ENCODE measurements at places on chromosomes 3 and 15.
A peak's percentile ranks its signal among the peaks of the same experiment; 100 is the strongest.

- DNase-seq = no peak
These were observed 47.2 kb upstream of the KY start for GRCh38 chr3:134697830-134698689.

DNA sequence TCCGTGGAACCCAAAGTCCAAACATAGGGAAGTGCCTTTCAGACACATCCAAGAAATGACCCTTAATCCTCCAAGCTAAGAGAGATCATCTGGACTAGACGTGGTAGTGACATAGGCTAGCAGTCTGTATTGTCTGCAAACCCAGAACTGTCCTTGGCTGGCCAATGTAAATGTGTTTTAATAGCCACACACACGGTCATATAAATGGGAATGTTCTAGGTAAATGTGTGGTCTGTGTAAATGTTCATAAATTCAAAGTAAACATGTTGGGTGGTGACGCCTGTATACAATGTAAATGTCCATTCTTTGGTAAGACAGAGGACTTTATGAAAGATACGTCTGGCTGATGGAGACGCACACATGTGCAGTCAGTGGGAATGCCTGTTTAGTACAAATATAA is 16.3 kb upstream of the LINGO1 start:
- DNase-seq = no peak

- no peak for DNase-seq
These were observed 23.0 kb upstream of the DNAJC13 start for GRCh38 chr3:132394320-132394719.

- peak; percentile 87 for DNase-seq
These were observed 842 bp downstream of the PCCB start for GRCh38 chr3:136250903-136251460.

- peak; percentile 81 for DNase-seq
These were observed 163.9 kb downstream of the THSD4 start for GRCh38 chr15:71278989-71279756.

GRCh38 chr3:33602829-33603228 is 115.2 kb downstream of the CLASP2 start:
- DNase-seq = no peak

GRCh38 chr3:13657660-13658435 is 108.9 kb downstream of the FBLN2 start:
- DNase-seq = peak; percentile 8

- no peak for DNase-seq
These were observed 1.4 kb downstream of the PCCB start for GRCh38 chr3:136251511-136251910.

GRCh38 chr15:83476066-83476465 is 28.9 kb downstream of the SH3GL3 start:
- no peak for DNase-seq

DNA sequence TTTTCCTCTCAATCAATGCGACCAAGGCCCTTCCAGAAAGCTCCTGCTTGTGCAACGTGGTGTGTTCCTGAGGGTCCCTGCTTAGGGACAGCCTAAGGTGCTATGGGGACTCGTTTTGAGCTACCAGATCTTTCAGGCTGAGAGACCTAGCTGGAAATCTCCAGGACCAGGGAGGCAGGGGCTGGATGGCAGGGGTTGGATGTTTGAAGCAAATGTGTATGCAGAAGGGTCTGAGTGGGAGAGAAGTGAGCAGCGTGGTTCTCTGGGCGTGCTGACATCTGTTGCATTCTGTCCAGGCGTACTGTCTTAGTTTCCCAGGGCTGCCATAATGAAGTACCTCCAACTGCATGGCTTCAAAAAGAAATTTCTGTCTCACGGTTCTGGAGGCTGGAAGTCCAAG is 31.7 kb upstream of the SLCO2A1 start:
- DNase-seq = no peak

DNA sequence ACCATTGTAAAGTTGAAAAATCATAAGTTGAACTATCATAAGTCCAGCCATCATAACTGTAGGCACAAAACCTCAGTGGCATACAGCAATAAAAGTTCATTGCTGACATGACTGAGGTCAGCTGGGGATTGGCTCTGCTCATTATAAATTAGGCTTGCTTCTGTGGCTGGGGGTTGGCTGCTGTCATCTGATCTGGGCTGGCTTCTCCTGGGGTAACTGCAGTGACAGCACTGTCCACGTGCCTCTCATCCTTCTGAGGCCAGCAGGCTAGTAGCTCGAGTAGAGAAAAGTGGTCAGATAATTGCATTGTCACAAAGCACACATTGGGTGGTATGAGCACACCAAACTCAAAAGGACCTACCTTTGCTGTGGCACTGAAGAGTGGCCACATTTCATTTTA is 31.3 kb downstream of the CMTM7 start:
- DNase-seq = no peak

- peak; percentile 28 for DNase-seq
These were observed 597 bp upstream of the CAMK1 start for GRCh38 chr3:9770276-9770812.

- peak; percentile 40 for DNase-seq
These were observed 6.3 kb upstream of the GTPBP8 start for GRCh38 chr3:112984485-112984884.

GRCh38 chr15:72195101-72195511 is 2.5 kb downstream of the GRAMD2A start:
- no peak for DNase-seq

GRCh38 chr15:64058279-64058678 is 12.0 kb upstream of the DAPK2 start:
- no peak for DNase-seq

- no peak for DNase-seq
These were observed 222.0 kb downstream of the P3H2 start for GRCh38 chr3:189898559-189899153.

DNA sequence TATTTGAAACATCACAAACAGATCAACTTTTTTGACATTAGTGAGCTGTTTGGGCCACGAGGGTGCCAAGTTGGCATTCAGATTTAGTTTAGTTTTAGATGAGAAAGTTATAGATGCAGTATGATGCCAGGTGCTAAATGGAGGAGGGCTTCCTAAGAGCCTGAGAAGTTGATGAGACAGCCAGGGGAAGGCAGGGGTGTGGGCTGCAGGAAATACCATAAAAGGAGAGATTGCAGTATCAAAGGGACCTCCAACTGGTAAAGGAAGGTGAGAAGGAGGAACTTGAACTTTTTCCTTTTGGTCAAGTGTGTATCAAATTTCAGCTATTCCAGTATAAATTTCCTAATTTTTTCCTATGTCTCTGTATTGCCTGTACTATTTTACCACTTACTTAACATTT is 2.0 kb upstream of the TNIK start:
- no peak for DNase-seq

DNA sequence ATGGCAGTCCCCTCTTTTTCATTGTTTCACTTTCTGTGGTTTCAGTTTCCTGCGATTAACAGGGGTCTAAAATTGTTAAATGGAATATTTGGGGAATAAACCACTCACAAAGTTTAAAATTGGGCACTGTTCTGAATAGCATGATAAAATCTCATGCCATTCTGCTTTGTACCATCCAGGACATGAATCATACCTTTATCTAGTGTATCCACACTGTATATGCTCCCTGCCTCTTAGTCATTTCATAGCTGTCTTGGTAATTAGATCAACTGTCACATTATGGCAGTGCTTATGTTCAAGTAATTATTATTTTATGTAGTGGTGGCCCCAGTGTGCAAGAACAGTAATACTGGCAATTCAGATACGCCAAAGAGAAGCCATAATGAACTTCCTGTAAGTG is 734.5 kb downstream of the ZPLD1 start:
- DNase-seq = no peak

DNA sequence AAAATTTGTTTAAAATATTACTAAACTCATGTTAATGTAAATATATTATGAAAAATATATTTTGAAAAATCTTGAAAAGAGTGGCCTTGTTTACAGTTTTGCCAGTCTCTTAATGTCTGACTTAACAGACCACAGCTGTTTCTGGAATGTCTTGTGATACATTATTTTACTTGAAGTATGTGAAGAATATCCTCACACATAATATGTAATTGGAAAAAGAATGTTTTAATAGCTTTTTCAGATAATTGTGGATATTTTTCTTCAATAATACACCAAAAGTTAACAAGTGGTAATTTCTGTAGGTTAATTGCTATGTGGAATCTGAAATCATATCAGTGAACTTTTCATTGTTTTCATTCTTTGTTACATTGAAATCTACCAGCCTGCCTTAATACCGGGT is 101.3 kb downstream of the UBE2E2 start:
- DNase-seq = no peak

GRCh38 chr3:117253636-117254035 is 544.1 kb downstream of the TUSC7 start:
- no peak for DNase-seq

DNA sequence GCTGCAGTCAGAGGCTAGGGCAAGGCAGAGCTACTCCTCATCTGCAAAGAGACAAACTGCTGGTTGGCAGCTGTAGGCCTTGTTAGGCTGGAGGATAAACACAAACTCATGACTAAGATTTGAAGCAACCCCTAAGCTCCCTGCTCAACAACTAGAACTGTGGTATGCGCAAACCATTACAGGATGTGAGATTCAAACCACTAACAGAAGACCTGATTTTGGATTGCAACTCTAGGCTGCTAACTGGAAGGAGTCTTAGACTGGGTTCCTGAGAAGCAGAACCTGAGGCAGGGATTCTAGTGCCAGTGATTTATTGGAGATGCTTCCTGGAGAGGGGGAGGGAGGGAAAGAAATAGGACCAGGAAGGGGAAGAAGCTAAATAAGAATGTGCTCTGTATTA is 22.5 kb downstream of the CCR4 start:
- DNase-seq = no peak

DNA sequence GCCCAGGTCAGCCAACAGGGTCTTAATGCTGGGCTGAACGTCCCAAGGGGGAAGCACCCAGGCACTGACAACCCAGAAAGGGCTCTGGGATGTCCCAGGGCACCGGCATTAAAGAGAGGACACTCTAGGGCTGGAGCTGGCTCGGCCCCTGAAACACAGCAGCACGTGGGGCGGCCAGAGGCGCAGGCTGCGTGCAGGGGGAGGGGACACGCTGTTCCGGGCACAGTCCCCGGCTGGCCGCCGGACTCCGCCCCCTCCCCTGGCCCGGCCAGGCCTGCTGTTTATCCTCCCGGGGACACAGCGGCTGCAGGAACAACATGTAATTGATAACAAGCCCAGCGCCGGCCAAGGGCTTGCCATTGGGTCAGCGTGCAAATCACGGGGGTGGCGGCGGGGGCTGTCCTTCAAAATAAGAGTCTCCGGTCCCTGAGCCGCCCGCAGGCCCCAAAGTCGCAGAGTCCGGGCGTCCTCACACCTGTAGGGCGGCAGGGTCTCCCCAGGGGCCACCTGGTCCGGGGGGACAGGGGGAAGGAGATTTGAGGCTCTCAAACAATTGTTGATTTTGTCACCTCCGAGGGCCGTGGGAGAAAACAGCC is 1.3 kb downstream of the KLF15 start:
- peak; percentile 24 for DNase-seq

DNA sequence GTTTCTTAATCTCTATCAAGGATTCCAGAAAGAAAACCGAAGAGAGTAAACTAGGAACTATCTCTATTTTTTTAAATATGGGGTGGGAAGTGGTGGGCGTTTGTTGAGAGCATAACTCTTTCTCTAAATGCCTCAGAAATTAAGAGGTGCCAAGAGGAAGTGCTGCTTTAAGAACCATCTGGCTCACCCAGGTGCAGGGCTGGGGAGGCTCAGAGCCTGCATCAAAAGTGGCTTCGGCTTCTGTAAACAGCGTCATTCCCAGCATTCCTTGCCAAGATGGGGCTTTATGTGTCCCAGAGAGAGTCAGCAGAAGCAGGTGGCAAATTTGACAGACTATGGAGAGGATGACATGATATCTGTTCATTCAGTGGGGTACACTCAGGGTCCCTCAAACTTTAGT is 123.3 kb upstream of the BFSP2 start:
- DNase-seq = peak; percentile 40

DNA sequence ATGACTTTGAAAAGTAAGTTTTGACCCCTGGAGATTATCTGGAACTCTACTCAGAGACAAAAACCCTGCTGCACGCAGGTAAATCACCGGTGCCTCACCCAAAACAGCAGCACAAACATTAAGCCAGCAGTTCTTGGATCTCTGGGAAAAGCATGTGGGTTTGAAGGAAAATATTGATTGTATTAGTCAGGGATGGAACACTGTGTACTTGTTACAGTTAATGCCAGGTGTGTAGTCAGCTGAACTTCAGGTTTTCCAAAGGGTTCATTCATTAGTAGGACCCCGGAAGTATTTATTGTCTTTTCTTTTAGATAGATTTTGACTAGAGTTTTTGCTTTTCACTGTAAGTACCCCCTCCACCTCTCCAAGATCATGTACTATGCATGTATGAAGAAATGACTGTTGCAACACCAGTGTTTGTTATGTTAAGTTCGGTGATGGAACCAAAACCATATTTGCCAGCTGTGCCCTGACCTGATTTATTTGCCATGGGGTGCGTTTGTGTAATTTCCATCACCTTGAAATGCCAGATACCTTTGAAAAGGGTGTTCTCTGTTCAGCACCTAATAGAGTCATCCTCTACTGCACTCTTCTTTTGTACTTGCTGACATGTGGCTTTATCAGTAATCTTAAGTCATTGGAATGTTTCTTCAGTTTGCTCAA is 14.5 kb downstream of the ARHGEF26 start:
- no peak for DNase-seq

DNA sequence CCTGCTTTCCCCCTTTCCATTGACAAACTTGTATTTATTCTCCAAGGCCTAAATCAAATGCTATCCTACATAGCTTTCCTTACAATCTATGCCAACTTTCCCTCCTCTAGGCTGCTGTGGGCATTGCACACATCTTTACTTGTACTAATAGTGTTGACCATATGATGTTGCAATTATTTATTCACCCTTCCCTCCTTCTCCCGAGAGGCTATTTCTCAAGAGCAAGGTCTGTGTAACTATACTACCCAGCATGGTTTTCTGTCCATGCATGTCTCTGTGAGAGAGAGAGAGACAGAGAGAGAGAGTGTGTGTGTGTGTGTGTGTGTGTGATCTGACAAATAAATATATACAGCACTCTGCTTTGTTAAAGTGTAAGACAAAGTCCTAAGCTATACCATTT is 63.8 kb downstream of the GTPBP8 start:
- DNase-seq = no peak

DNA sequence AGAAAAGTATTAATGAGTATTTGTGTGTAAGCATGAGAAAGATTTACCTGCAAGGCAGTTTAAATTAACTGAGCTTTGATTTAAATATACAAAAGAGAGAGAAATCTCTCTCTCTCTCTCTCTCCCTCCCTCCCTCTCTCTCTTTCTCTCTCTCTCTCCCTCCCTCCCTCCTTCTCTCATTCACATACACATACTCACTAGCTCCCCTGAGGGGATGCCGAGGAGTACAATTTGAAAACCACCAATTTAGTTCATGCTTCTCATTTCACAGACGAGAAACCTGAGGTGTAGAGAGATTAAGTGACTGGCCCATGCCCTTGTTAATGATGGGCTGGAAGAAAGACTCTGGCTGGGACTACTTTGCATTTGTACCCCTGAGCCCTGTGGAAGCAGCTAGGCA is 59.4 kb downstream of the MECOM start:
- DNase-seq = no peak

Measured in NCI-H2029 treated with DMSO at 0.1 percent for 48 hours (cell line).